Lung (tissue), 17 donors: ENCODE measurements at places on chromosomes 2 and 18. TPM values are rescaled to one million over a fixed set of nuclear protein-coding genes. Genes with fewer than 3 reads are reported as not detected.
A peak's percentile ranks its signal among the peaks of the same experiment; 100 is the strongest.

GRCh38 chr2:162245061-162245460, 1.8 kb upstream of the FAP start:
- peak overlapping the region; percentile 32 for H3K27ac ChIP-seq
- H3K27me3 ChIP-seq: no peaks in the 10 kb centered on the region
- no peaks in the 10 kb centered on the region for H3K36me3 ChIP-seq
- H3K4me3 ChIP-seq: no peak overlapping the region
- no peaks in the 10 kb centered on the region for H3K4me1 ChIP-seq

DNA sequence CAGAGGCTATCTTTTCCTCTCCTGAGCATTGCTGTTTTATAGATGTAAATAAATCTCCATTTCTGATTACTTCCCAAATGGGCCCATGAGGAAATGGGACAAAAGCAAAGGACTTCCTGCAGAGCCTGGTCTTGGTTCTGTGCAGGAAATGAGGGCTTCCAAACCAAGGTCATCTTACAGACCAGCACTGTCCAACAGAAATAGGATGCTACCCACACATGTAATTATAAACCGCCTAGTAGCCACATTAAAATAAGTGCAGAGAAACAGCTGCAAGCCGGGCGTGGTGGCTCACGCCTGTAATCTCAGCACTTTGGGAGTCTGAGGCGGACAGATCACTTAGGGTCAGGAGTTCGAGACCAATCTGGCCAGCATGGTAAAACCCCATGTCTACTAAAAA, 6.2 kb downstream of the TTL start:
- H3K27me3 ChIP-seq: no peaks in the 10 kb centered on the region
- no peak overlapping the region for H3K27ac ChIP-seq
- peak; percentile 41 for DNase-seq

The SPDYA gene
- 6.9 TPM for total RNA-seq

- H3K27ac ChIP-seq: no peak overlapping the region
- H3K4me3 ChIP-seq: no peak overlapping the region
- H3K4me1 ChIP-seq: no peaks in the 10 kb centered on the region
- no peak for DNase-seq
Measured at GRCh38 chr2:158131919-158132566, 30.4 kb downstream of the UPP2 start.

DNA sequence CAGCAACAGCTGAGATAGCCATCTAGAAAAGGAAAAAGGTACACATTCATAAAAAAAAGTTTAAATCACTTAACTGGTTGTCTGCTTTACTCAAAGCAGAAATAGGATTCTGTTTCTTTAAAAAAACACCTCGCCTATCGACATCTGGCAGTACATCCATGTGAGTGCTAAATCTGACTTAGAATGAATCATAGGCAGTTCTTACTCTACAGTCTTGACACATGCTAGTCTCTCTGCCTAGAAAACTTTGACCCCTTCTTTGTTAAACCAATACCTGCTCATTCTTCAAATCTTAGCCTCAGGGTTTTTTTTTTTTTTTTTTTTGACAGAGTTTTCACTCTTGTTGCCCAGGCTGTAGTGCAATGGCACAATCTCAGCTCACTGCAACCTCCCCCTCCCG, 37.1 kb upstream of the GPR75 start:
- peaks cover 20% of the 10 kb centered on the region for H3K36me3 ChIP-seq
- no peak for DNase-seq
- H3K27me3 ChIP-seq: no peaks in the 10 kb centered on the region
- no peak overlapping the region for H3K27ac ChIP-seq

The TUBA4B gene
- 5.7 TPM for total RNA-seq

- no peaks in the 10 kb centered on the region for H3K27me3 ChIP-seq
- peak; percentile 83 for DNase-seq
- peaks cover 5% of the 10 kb centered on the region for H3K36me3 ChIP-seq
- no peak overlapping the region for H3K4me3 ChIP-seq
- no peak overlapping the region for H3K27ac ChIP-seq
- peaks cover 14% of the 10 kb centered on the region for H3K4me1 ChIP-seq
Measured at GRCh38 chr2:207926133-207926988, 99.0 kb downstream of the PLEKHM3 start.
